Tibial nerve (tissue), 4 donors: ENCODE measurements at places on chromosomes 12 and 14. TPM values are rescaled to one million over a fixed set of nuclear protein-coding genes. Genes with fewer than 3 reads are reported as not detected.
A peak's percentile ranks its signal among the peaks of the same experiment; 100 is the strongest.

DNA sequence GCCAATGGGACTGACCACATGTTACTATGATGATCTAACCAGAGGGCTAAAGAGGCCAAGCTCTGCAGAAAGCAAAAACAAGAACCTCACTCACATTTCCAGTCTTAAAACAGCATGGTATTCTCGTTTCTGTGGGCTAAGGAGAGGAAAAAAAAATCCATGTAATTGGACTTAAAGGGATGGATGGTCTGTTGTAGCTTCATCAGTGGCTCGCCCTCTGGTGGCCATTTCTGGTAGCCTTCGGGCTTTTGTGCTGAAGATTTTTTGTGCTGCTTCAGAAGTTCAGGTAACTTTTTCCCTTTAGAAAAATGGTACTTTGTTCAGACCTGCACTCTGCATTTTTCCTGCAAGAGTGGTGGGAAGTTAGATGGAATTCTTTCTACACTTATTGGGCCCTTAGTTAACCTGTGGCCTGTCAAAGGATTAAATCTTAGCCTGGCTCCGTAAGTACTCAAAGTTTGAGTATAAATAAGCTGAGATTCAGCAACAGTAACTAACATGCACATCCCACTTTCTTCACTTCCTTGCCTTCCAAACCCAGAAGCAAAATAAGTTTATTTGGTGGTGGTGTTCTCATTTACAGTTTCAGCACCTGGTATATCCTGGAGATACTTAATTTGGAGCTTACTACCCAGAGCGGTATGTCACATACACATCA lies 22.3 kb downstream of the DCAF4 start:
- H3K4me1 ChIP-seq = no peaks in the 10 kb centered on the region
- no peak overlapping the region for H3K4me3 ChIP-seq
- no peak overlapping the region for H3K27ac ChIP-seq
- DNase-seq = peak; percentile 69
- peaks cover 64% of the 10 kb centered on the region for H3K36me3 ChIP-seq

DNA sequence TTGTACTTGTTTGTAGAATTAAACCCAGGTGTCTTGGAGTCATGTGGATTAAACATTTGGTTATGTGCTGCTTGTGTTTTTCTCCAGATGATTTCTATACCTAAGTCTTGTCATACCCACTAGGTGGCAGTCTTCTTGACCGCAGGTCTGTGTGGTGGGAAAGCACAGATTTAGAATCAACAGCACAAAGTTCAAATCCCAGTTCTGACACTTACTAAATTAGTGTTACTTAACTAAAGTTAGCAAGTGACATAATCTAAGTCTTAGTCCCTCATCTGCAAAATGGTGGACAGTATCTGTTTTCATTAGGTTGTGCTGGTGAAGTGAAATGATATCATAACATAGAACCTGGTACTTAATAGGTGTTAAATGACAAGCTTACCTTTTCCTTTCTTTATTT lies 151.0 kb upstream of the ARHGAP5 start:
- DNase-seq = no peak
- no peaks in the 10 kb centered on the region for H3K36me3 ChIP-seq
- H3K4me3 ChIP-seq = no peak overlapping the region
- peaks cover 18% of the 10 kb centered on the region for H3K4me1 ChIP-seq
- H3K27me3 ChIP-seq = no peaks in the 10 kb centered on the region

TOMM20L gene
- total RNA-seq = not detected

GRCh38 chr12:74957231-74957630 lies 252.4 kb downstream of the KCNC2 start:
- no peak overlapping the region for H3K4me3 ChIP-seq
- no peak overlapping the region for H3K27ac ChIP-seq
- no peaks in the 10 kb centered on the region for H3K27me3 ChIP-seq
- H3K36me3 ChIP-seq = no peaks in the 10 kb centered on the region

BBOF1 gene
- 22.8 TPM for total RNA-seq

NANOG gene
- 0.84 TPM for total RNA-seq

FAM181A gene
- not detected for total RNA-seq

GRCh38 chr12:49017891-49018260 lies 700 bp downstream of the PRKAG1 start:
- peak overlapping the region; percentile 74 for H3K27ac ChIP-seq
- H3K4me3 ChIP-seq = peak overlapping the region; percentile 81
- H3K4me1 ChIP-seq = no peaks in the 10 kb centered on the region
- no peak for DNase-seq
- peaks cover 2% of the 10 kb centered on the region for H3K36me3 ChIP-seq
- no peaks in the 10 kb centered on the region for H3K27me3 ChIP-seq

DNA sequence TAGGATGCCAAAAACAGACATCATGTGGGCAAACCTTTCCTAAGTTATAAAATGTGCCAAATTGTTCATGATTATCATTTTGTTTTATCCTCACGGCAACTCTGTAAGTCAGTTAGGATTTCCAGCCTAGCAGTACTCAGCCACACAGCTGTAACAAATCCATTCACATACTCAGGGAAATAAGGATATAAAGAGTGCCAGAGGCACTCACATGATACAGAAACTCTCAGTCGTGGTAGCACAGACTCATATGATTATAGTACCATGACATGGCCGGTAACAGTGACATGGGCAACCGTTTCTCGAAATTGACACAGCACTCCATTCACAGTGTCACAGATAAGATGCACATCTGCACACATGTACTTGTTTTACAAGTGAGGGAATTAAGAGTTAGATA lies 344.2 kb downstream of the LRIG3 start:
- no peaks in the 10 kb centered on the region for H3K27me3 ChIP-seq
- no peaks in the 10 kb centered on the region for H3K4me1 ChIP-seq
- no peak overlapping the region for H3K27ac ChIP-seq
- no peaks in the 10 kb centered on the region for H3K36me3 ChIP-seq
- no peak for DNase-seq
- no peak overlapping the region for H3K4me3 ChIP-seq

GYS2 gene
- 0.39 TPM for total RNA-seq

KLRC4 gene
- not detected for total RNA-seq

NOVA1 gene
- 25.1 TPM for total RNA-seq

DNA sequence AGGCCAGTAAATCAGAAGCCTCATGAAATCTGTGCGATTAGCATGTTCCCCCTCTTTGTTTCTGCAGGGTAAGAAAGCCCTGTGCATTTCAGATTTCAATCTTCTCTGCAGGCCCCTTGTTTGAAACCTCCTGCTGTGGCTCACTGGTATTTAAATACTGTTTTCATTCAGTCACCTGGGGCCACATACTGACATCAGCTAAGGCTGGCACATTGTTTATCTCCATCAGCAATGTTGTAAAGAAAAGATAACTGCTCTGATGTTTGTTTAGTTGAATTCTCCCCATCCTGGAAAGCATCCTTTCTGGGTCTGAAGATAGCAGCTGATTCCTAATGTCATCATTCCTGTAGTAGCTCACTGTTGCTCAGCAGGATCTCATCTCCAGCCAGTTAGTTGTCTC lies 554.9 kb downstream of the NRXN3 start:
- no peaks in the 10 kb centered on the region for H3K4me1 ChIP-seq
- no peak overlapping the region for H3K4me3 ChIP-seq
- DNase-seq = no peak
- no peaks in the 10 kb centered on the region for H3K27me3 ChIP-seq

POLE2 gene
- total RNA-seq = 2.5 TPM
